ENCODE measurements at places on chromosomes 16 and 17.
A peak's percentile ranks its signal among the peaks of the same experiment; 100 is the strongest.

DNA sequence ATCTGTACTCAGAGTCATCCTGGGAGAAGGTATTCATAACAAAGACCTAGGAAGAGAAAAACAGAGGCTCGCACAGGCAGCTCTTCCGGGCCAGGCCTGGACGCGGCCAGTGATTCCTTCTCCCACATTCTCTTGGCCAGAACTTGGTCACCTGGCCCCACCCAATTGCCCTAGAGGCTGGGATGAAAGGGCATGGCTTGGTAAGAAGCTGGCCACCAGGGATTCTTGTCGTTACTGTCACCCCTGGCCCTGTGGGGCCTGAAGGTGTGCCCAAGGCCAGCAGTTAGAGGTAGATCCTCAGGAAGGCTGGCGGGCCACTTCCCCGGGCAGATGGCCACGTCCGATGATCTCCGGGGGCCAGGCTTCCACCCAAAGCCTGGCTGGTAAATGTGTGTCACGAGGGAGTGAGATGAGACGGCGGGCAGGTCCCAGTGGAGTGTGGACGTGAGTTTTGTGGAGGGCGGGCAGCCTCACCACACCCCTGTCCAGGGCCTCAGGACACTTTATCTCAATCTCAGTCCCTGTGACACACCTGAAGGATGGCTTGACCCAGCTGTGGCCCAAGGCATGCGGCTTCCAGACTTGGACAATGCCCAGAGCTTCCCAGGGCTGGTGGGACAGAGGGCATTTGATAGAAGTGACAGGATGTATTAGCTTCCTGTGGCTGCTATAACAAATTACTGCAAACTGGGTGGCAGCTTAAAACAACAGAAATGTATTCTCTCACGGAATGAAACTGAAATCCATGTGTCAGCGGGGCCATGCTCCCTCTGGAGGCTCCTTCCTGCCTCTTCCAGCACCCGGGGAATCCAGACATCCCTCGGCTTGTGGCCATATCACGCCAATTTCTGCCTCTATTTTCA is 66.3 kb upstream of the GSE1 start:
- DNase-seq: no peak

DNA sequence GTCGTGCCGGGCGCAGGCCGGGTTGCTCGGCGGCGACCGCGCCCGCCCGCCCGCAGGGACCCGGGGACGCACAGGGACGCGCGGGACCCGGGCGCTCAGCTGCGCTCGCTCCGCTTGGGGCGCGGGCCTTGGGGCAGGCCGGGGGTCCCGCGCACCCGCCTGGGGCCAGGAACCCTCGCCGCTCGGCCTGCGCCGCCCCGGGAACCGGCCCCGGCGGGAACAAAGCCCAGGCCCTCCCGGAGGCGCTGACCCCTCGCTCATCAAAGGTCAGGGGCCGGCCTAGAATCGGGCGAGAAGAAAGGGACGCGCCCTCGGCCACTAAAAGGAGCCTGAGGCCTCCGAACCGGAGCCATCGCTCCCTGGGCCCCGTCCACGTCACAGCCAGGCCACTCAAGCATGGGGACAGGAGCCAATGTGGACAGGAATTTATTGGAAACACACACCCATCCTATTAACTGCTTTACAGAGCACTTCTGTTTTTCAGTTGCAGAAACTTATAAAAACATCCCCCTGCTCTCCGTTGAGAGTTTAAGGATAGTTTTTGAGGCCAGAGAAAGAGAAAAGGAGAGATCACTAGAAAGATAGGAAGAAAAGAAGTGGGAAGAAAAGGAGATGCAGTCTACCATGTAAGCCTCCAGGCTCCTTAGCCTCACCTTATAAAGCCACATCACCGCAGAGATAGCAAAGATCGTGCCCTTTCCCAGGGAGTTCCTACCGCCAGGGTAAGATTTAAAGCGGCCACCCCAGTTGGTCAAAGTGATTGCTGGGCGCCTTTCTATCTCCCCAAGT is 558 bp upstream of the ZFHX3 start:
- no peak for DNase-seq

- peak; percentile 58 for DNase-seq
These were observed 14.4 kb downstream of the NDUFAF8 start for GRCh38 chr17:81253358-81254131.

DNA sequence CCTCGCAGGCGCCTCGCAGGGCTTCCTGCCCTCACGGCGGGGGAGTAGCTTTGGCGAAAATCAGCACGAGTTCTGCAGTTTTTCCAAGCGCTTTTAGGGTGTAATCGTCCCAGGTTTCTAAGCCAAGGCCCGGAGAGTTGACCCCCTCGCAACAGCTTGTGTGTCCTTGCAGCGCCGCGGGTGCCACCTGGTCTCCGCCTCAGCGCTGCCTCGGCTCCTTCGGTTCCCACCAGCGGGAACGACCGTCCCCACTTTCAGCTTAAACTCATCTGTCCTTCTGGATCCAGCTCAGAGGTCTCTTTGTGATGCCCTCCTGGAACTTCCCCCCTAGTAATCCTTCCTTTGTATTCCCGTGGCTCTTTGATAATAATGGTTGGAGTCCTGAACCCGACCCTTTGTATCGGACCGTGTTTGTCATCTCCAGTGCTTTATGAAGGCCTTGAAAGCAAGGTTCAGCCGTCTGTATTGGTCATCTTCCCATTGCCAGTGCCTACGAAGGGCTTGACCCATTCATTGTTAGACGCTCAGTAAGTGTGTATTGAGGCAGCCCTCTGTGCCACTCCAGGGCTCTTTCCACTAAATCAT is 858 bp upstream of the SMARCE1 start:
- DNase-seq: no peak

DNA sequence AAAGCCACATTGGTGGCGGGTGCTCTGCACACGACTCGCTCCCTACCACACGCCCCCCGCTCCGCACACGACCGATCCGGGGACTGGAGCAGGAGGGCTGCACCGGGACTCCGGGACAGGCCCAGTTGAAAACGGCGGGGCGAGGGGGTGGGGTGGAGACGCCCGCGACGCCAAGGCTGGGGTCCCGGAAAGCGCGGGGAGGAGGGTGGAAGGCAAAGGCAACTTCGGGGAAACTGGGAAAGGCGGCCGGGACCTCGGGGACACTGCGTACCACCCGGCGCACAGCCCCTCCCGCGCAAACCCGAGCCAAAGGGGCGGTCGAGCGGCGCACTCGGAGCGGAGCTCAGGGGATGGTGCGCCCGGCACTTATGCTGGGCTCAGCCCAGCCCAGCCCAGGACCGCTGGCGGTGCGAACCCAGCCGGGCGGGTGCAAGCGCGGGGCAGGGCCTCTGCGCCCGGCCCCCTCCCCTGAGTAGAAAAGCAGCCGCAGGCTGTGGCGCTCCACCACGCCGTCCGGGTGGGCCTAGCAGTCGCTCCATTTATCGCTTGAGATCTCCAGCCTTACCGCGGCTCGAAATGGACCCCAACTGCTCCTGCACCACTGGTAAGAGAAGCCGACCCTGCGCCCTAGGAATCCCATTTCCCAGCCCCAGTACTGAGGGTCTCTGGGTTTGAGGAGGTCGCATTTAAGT is at the start of gene MT1M:
Gene MT1M, plus strand, starts transcription at position 504 of the 692 bp plus-strand sequence. Its CDS starts 73 bp downstream, at position 577.
- no peak for DNase-seq

DNA sequence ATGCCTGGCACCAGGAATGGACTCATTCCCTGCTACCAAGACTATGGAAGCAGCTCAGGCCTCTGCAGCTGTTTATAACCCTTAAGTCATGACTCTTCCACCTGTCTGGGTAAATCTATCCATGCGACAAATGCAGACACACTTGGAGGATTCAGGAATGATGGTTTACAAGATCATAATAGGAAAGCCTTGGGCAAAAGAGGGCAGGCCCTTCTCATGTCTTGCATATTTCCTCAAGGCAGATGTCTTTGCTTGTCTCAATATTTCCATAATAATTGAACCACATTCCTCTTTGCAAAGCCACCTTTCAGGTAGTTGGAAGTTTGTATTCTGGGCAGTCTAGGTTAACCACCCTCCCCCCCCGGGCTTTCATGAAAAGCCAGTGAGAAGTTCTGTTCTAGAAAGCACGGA is 884 bp upstream of the JPT1 start:
- DNase-seq: no peak

GRCh38 chr17:80604009-80604669 is 59.5 kb downstream of the RPTOR start:
- no peak for DNase-seq

DNA sequence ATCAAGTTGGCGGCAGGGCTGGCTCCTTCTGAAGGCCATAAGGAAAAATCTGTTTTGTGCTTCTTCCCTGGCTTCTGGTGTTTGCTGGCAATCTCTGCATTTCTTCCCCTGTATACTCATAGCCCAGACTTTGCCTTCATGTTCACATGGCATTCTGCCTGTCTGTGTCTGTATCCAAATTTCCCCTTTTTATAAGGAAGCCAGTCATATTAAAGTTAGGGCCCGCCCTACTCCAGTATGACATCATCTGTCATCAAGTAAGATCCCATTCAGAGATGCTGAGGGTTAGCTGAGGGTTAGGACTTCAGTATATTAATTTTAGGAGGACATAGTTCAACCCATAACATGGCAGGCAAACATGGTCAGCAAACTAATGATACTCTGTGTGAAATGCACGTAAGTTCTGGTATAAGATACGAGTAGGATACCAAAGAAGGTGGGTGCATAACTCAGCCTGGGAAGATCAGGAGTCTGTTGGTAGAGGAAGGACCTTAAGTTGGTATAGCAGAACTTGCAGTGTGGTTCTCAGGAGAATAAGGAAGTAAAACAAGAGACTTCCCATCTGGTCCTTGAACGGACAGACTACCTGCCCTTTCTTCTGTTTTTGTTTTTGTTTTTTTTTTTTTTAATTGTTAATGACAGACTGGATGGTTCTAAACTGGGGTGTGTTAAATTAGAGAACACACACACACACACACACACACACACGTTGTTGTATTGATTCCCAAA is 13.9 kb downstream of the MAP2K6 start:
- no peak for DNase-seq

- no peak for DNase-seq
These were observed 429.0 kb downstream of the HS3ST4 start for GRCh38 chr16:26120729-26121128.

DNA sequence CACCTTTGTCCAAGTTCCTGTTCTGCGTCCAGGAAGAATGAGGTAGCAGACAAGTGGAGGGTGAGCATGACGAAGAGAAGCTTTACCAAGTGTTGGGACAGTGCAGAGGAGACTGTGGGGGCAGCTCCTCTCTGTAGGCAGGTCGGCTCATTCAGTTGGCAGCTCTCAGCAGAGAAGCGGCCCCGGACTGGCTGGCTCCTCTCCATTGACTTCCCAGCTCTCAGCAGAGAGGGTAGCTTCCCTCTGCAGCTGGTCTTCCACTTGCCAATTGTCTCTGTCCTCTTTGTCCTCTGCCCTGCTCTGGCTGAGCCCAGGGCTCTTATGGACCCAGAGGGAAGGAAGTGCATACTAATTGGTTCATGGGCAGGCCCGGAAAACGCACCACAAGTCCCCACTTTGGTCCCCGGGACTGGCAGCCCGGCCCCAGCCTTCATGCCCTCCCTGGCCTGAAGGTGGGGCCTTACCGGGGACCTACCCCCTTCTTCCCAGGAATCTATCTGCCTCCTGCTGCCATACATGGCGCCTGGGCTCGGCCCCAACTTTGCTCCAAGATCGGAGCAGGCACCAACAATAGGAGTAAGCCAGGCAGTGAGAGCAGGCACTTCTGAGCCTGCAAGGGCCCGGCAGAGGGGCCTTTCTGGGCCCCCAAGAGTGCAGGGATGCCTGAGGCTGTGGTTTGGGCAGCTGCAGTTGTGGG is 10.1 kb downstream of the KCTD5 start:
- no peak for DNase-seq

DNA sequence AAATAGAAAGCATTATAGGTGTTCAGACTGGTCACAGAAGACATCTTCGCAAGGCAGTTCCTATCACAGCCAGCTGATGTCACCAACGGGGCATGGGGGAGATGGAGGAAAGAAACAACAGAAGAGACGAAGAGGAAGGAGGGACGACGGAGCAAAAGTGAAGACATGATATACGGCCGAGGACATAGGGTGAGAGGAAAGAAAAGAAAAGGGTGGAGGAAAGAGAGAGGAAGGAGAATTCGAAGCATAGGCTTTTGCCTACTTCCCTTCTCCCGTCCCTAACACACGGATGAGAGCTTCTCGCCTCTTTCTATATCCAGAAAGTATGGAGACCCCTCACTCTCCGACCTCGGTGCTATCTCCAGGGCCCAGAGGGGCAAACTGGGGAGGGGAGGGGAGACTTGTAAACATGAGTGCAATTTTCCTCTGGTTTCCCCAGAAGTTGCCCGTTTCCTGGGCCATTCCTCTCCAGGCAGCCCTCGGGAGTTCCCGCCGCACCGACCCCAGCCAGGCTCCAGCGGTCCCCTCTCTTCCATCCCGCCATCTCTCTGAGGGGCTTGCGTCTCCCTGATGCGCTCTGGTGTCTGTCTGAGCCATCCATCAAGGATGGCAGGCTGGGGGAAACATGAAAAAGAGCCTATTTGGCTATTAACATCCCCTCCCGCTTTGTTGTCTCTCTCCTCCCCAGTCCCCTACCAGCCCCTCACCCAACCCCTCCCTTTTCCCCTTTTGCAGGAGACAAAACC is 26.0 kb downstream of the COPZ2 start:
- peak; percentile 41 for DNase-seq

DNA sequence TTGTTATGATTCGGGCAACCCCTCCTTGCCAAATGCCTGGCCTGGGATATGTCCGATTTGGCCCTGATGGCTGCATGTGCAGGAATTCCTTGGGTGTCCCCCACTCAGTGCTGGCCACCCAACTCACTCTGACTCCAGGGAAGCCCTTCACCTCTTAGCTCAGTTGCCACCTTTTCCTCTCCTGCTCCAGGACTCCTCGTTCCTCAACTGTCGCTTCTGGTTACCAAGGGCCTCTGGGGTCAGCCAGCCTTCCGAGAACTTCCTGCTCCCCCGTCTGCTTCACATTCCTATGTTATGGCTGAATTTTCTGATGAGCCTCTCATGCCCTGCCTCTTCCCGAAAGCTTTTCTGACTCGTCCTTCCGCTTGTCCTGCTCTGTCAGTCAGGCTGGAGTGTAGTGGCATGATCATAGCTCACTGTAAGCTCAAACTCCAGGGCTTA is 63.5 kb downstream of the SPACA3 start:
- no peak for DNase-seq

GRCh38 chr16:84059946-84060901 is 17.6 kb upstream of the SLC38A8 start:
- DNase-seq: no peak

DNA sequence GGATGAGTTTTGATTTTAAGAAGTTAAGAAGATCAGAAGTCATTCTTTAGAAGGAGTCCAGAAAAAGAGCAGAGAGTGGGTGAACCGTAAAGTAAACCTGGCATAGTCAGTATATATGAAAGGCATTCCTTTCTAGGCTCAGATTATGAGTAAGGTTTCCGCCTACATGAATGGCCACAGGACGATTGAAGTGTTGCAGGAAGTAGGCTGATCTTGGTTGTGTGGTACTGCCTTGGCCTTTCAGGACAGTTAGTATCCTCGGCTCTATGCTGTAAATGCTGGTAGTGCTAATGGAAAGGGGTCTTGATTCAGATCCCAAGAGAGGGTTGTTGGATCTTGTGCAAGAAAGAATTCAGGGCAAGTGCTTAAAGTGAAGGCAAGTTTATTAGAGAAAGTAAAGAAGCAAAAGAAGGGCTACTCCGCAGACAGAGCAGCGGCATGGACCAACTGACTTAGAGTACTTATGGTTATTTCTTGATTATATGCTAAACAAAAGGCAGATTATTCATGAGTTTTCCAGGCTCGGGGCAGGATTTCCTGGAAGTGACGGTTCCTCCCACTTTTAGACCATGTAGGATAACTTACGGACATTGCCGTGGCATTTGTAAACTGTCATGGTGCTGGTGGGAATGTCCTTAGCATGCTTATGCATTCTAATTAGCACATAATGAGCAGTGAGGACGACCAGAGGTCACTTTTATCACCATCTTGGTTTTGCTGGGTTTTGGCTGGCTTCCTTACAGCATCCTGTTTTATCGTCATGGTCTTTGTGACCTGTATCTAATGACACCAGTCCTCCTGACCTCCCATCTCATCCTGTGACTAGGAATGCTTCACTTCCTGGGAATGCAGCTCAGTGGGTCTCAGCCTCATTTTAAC is 164.8 kb downstream of the SNX29 start:
- DNase-seq: no peak

Measured in activated CD4-positive, alpha-beta T cell treated with anti-CD3 and anti-CD28 coated beads, Interleukin-2, amount 50 U/mL, for 48 hours (primary cell).